ENCODE measurements at places on chromosomes 12 and 14.
A peak's percentile ranks its signal among the peaks of the same experiment; 100 is the strongest.

GRCh38 chr14:99609245-99610170 lies 5.5 kb upstream of the CCDC85C start:
- DNase-seq: no peak

GRCh38 chr14:103819503-103820307 lies 27.7 kb downstream of the PPP1R13B start:
- DNase-seq: no peak

DNA sequence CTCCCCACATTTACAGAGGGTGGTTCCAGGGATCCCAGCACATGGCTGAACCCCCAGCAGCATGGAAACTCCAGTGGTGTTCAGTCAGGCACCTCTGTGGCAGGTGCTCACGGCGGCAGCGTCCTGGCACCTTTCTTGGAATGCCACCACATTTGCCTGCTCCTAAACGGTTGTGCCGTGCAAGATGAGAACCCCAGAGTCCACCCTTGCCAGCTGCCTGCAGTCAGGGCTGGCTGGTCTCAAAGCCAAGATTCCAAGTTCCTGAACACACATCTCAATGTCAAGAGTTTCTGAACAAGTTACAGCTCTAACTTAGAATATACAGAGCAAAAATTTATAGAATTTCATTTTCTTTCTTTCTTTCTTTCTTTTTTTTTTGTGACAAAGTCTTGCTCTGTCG lies 38.7 kb downstream of the DDX51 start:
- no peak for DNase-seq

GRCh38 chr12:58966939-58967338 lies 46.6 kb upstream of the LRIG3 start:
- DNase-seq: no peak

DNA sequence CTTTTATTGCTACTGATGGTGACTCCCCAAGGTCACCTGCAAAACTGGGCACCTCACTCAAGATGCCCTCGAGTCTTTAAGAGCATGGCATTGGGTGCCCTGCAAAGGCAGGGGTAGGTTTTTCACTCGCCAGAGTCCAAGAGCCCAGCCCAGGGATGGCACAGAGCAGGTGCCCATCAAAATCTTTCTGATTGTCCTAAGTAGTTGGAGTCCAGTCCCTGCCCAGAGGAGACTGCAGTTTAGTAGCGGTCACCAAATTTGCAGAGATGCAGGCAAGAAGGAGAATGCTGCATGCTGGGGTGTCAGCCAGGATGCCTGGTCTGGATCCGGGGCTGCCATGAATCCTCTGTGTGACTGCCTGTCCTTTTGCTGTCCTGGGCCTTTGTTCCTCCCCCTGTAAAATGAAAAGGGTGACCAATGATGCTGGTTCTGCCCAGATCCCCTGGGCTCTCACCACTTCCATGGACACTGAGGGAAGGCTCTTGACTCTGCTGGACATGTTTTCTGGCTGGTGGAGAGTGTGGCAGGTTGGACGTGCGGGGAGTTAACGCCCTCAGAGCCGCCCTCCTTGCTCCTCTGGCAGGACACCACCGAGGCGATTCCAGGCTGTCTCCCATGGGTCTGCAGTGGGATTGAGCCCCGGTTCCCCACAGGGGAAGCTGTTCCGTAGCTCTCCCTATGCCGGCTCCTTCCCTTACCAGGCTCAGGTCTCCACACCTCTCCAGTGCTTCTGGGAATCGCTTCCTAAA lies 41.3 kb downstream of the DLK1 start:
- no peak for DNase-seq

GRCh38 chr14:53953828-53954550 lies 2.6 kb downstream of the BMP4 start:
- DNase-seq: peak; percentile 53

DNA sequence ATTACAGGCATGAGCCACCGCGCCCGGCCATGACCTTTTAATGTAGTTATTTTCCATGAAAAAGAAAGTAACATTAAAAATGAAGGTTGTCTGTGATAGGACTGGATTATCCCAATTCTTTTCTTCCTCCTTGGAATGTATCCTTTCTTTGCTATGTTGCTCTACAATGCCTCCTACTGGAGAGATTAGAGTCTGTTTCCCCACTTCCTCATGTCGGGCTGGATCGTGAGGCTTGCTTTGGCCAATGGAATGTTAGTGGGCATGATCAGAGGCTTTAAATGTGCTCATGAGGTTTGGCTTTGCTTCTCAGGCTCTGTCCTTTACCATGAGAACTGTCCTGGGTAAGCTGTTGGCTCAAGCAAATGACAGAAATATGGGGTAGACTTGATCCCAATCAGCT lies 34.7 kb upstream of the SOCS2 start:
- DNase-seq: no peak

DNA sequence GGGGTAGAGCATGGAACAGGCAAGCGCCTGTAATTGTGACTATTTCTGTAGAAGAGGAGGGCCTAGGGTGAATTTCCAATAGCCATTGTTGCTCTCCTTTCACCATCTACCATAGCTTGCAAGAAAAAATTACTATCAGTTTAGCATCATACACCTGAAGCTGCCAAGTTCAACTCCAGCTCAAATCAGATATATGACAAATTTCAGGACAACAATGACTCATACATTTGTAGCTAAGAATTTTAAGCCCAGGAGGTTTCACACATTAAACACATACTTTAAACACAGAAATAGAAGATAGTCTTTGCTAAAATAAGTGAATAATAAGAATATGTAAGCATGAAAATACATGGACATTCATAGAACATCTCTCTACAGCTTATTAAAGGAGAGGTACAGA lies 17.6 kb upstream of the G2E3 start:
- DNase-seq: no peak

- DNase-seq: no peak
These were observed 50.5 kb downstream of the CRY1 start for GRCh38 chr12:107042801-107043200.

DNA sequence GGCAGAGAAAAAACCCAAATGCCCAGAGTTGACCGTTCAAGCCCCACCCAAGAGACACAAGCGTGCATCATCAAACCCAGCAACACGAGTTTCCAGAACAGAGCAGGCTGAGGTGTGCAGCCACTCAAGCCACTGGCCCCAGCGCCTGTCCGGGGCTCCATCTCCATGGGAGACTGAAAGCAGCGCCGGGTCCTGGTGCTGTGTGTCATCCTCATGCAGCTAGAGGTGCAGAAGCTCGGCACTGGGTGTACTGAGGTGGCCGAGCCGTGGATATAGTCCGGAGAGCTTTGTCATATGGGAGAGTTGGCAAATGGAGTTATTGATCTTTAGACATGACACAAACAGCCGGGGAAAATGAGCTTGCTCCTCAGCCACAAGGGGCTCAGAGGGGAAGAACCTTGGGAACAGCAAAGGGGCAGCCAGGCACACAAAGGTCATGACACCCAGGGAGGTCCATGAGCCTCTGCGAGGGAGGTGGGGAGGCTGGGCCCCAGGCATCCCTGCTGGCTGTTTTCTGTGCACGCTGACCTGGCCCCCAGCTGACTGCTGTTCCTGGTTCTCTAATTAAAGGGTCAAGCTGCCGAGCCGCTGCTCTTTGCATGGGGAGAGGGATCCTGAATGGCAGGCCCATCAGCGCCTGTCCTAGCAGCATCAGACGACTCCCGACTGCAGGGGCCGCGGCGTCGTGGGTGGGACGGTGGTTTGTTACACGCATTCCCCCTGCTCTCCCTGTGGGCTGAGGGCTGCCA lies 145.4 kb upstream of the SFSWAP start:
- DNase-seq: no peak

DNA sequence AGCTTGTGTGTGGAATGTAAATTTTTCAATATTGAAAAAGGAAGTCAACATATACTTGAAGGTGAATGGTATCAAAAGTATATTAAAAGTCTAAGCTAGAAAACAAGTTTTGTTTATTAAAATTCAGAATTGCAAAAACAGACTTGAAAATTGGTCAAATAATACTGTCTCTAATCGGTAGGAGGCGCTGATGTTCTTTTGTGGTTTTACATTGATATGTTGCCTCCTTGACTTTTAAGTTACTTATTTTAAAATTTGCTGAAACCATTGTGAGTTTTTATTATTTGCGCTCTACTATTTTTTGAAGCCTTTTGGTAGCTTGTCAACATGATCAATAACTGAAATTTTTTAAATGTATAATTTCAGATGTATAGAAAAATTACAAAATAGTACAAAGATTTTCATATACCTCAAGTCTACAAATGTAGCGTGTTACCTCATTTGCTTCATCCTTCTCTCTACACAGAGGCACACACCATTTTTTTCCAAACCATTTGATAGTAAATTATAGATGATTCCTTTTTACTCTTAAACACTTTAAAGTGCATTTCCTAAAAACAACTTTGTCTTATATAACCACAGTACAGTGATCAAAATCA lies 6.9 kb downstream of the RTRAF start:
- no peak for DNase-seq

GRCh38 chr14:75738192-75738591 lies 77.1 kb downstream of the TTLL5 start:
- DNase-seq: no peak

All from foreskin melanocyte (primary cell).